IMR-90 (cell line): ENCODE measurements at places on chromosomes 2 and 18.

DNA sequence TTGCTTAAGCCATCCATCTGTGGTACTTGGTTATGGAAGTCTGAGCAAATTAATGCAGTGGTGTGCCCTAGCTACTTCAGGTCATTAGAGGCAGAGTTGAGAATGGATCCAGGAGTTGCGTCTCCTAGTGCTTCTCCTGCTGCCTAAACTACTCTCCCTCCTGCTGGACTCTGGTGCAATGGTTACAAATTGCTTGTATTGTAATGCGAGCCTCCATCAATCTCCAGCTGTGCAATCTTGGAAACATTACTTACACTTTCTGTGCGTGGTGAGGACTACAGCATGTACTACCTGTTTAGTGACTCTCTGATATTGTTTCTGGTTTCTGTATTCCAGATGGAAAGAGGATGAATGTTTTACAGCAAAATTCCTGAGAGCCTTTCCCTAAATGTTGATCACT, 119.0 kb upstream of the CYRIA start:
- DNase-seq: no peak

DNA sequence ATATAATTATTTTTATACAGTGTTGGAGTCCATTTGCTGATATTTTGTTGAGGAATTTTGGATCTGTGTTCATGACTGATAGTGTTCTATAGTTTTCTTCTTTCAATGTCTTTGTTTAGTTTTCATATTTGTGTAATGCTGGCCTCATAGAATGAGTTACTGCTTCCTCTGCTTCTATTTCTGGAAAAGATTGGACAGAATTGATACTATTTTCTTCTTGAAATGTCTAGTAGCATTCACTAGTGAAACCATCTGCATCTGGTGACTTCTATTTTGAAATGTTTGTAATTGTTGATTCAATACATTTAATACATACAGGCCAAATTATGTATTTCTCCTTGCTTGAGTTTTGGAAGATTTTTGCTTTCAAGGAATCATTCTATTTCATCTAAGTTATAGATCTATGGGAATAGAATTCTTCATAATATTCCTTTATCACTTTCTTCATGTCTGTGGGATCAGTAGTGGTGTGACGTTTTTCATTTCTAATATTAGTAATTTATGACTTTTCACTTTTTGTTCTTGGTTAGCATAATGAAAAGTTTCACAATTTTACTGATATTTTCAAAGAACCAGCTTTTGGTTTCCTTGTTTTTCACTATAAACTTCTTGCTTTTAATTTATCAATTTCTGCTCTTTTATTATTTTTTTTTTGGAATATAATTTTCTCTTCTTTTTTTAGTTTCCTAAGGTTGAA, 509.9 kb upstream of the VRK2 start:
- no peak for DNase-seq

GRCh38 chr2:205845446-205845845, 163.1 kb downstream of the NRP2 start:
- no peak for DNase-seq

DNA sequence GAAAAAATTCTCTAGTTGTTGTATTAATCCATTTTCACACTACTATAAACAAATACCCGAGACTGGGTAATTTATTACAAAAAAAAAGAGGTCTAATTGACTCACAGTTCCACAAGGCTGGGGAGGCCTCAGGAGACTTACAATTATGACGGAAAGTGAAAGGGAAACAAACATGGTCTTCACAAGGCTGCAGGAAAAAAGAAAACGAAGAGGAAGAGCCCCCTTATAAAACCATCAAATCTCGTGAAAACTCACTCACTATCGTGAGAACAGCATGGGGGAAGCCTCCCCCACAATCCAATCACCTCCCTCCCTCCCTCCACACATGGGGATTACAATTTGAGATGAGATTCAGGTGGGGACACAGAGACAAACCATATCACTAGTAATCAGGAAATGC, 61.7 kb upstream of the SPTBN1 start:
- DNase-seq: no peak

GRCh38 chr2:178732913-178733312, 74.3 kb downstream of the TTN start:
- DNase-seq: no peak

DNA sequence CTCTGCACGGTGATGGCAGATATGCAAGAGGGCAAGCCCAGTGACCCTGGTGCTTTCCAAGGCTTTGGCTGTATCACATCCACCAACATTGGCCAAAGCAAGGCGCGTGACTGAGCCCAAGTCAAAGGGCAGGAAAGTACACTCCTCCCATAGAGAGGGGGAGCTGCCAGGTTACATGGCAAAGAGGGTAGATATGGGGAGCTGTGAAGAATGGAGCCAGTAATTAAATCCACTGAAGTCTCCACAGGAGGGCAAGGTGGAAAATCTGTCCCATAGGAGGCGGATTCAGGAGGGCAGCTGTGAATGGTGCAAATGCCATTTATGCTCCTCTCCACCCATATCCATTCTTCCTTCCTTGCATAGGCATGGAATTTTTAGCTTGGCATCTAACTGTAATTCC, 44.6 kb upstream of the THOC1 start:
- DNase-seq: no peak

GRCh38 chr2:50722776-50723175, 309.2 kb downstream of the NRXN1 start:
- DNase-seq: no peak

DNA sequence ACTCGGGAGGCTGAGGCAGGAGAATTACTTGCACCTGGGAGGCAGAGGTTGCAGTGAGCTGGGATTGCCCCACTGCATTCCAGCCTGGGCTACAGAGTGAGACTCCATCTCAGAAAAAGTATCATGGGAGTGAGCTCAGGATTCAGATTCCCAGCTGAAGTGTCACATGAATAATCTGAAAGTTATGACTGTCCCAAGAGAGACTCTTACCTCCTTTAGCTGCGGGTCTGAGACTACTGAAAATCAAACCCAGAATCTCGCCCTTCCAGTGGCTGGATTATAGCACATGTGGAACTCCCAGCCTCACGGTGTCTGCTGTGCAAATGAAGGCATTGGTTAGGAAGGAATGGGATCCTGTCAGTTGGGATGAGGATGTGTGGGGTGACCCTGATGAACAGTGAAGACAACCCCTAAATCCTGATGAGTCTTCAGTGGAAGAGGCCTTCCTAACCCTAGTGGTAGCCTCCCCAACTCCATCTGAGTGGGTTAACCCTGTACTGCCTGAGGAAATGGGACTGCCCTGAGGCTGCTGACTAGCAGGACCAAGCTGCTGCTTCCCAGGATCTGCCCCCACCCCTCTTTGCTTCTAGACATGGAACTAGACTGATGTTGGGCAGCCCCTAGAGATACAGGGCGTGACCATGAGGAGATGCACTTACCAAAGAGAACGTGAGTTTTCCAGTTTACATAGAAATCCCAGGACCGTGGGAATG, 16.5 kb downstream of the BOK start:
- no peak for DNase-seq

DNA sequence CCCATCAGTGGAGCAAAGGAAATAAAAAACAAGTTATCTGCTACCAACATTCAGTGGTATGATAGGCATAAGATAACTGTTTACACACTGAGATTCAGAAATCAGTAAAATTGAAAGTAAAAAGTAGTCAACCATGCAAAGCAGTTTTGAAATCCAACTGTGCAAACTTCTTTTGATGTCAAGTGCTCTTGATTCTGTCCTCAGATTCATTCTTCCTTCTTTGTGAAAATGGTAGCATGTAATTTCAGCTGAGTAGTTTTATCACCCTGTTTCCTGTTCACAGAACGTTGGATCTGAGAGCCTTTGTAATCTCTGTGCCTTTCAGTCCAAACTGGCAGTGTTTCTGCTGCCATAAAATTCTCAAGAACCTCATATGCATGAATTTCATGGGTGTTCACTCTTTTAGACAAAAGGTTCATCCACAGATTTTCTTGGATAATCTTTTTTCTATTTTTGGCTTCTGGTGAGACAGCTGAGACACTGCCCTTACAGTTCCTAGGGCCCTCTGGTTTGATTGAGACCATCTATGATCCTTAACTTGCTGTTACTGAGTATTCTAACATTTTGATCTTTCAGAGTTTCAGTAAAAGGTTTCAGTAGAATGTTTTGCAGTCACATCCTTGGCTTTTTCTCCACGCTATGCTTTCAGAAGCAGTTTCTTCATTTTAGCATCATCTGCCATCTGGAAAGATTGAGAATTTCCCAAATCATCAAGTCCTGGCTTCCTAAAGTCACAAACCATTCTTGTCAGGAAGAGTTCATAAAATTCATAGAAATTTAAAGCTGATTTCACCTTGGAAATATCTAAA, 272.3 kb upstream of the EPHA4 start:
- no peak for DNase-seq
